ENCODE measurements at places on chromosomes 5 and 9.
A peak's percentile ranks its signal among the peaks of the same experiment; 100 is the strongest.

GRCh38 chr5:79091064-79091463 lies 20.5 kb upstream of the BHMT start:
- DNase-seq, result no peak

GRCh38 chr9:36739373-36740116 lies 166.8 kb downstream of the MELK start:
- DNase-seq, result no peak

GRCh38 chr9:88007291-88007650 lies 32.9 kb upstream of the CDK20 start:
- peak; percentile 54 for DNase-seq

DNA sequence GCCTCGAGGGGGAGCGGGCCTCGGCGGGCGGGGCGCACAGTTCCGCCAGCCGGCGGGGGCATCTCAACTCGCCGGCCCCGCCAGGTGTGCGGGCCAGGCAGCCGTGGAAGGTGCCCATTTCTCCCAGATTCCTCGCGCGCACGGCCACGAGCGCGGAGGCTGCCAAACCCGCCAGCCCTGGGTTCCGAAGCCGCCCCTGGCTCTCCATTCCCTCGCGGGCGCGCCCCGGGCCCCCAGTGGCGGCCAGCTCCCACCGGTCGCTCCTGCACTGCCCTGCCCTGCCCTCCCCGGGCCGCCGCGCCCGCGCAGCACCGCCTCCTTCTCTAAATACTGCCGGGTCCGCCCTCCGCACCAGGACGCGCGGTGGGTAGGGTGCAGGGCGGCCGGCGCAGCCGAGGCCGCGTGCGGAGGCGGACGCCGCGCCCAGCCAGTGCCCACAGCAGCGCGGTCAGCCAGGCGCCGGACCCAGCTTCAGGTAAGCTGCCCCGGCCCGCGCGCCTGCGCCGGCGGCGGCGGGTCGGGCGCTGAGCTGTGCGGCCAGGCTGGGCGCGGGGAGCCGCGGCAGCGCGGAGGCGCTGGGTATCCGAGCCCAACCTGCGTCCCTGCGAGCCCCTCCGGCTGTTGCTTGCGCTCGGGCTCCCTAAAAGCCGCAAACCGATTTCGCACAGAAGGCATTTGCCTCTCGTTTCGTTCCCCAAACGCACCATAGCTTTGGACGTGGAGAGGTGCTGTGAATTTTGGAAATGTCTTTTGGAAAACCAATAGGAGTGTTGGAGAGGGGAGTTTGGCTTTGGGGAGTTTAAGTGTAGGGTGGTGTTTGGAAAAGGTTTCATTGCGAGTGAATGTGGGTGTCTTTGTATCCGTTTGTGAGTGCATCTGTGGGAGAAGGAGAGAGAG lies at the start of gene TMEM171:
Gene TMEM171 (plus strand): TSS at position 354 of the 897 bp plus-strand sequence. CDS start 2,799 bp downstream, outside the sequence.
- no peak for DNase-seq
